ENCODE measurements at places on chromosomes 1 and 21.
A peak's percentile ranks its signal among the peaks of the same experiment; 100 is the strongest.

DNA sequence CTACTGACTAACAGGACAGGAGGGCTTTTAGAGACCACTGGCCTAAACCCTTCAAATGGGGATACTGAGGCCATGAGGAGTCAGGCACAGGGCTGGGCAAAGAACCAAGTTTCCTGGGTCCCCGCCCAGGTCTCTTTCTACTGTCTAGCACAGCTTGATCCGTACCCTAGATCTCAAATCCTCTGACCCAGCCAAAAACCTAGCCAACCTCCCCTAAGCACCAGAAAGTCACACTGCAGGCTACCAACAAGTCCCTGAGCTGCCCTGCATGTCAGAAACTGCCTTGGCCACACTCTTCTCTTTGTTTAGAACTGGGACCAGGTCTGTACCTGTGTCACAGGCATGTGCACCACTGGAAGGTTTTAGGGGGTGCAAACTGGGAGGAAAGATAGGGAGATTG is 33.6 kb downstream of the AHDC1 start:
- DNase-seq: no peak

GRCh38 chr1:33468531-33468930 is 3.9 kb upstream of the ZSCAN20 start:
- peak; percentile 38 for DNase-seq

DNA sequence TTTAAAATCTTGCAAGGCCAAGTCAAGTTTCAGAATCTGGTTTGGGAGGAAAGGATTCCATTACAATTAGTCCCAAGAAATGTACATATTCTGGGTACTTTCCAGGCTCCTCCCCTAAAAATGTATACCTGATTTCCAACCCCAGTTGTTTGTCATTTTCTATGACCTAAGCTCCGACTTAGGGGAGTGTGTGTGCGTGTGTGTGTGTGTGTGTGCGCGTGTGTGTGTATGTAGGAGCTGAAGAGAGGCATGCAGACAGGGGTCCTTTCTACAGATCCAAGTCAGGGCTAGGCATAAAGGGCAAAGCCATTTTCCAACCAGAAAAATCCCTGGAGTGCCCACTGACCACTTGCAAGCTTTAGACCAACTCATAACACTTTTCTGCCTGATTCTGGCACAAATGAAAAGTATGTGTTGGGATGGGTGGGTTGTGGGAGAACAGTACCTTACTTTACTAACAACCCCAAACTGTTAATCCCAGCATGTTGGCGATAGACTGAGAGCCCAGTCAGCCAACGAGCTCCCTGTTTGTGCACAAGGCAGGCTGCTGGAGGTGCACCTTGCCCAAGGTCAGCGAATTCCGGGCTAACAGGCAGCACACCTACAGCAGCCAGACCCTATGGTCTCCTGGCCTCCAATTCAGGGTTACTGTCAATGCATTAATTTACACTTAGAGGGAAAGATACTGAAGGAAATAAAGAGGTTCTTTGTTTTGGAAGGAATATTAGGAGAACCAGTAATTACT is 1.7 kb downstream of the TRABD2B start:
- DNase-seq: no peak

DNA sequence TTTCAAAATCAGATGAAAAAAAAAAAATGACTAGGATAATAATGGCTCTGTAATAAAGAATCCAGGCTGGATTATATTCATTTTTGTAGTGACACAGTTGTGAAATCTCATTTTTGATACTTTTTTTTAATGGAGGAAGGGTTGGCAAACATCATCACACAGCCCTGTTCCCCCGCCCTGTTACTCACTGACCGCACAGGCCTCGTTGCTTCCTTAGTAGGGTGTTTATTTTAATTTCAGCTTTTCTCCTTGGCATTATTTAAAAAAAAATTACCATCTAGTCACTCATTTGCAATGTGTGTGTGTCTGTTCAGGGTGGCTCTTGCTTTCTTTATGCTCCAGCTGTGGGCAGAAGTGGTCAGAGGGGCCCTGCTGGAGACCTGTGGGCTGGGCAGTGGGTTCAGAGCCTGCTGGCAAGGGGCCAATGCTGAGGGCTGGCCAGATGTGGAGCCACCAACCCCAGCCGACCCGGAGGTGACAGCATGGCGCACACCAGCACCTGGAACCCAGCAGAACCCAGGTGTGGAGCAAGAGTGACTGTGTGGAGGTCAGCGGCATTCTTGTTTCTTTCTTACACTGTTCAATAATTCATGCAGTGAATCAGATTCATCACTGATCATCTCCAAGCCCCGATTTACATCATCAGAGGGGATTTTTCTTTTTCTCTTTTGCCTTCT is 44.6 kb downstream of the ZSCAN20 start:
- no peak for DNase-seq

- DNase-seq: no peak
These were observed 86.2 kb downstream of the TRIM11 start for GRCh38 chr1:228320394-228320793.

GRCh38 chr1:112673592-112674439 is 643 bp upstream of the MOV10 start:
- DNase-seq: no peak

DNA sequence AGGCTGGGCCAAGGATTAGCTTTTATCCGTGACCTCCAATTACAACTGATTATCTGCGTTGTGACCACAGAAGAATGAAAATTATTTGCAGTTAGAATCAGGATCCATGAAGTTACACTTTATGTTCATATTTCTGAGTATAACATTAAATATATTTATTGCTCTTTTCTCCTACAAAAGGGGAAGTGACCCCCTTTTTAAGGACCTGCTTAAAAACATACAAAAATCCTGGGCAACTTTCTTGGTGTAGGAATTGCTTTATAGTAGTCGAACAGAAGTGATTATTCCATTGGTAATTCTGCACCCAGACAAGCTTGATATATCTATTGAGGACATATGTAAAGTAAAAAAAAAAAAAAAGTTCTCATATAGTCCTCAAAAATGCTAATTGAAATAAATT is 208.7 kb downstream of the MRPL39 start:
- no peak for DNase-seq

DNA sequence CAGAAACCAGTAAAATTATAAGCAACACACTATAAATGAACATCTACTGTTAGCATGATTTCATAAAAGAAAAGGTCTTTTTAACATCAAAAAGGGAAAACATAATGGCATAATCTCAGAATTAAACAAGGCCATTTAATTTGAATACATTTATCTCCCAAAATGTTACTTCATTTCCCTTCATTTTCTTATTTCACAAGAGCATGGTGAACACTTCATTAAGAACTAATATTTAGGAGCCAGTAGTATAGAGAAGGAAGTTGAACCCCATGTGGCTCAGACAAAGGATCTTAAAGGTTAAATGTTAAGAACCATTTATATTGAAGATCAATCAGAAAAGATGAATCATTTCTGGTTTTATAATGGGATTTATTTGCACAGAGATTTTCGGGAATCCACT is 981.7 kb downstream of the TTLL7 start:
- no peak for DNase-seq

- no peak for DNase-seq
These were observed 43.6 kb downstream of the GNB1 start for GRCh38 chr1:1847061-1847850.

- DNase-seq: no peak
These were observed 162.4 kb upstream of the BEND5 start for GRCh38 chr1:48939042-48939441.

GRCh38 chr1:36481771-36482723 is 666 bp downstream of the CSF3R start:
- DNase-seq: no peak

GRCh38 chr1:86194491-86195034 is 38.0 kb upstream of the COL24A1 start:
- peak; percentile 12 for DNase-seq

GRCh38 chr1:209692296-209692695 is 12.3 kb upstream of the HSD11B1 start:
- DNase-seq: no peak

DNA sequence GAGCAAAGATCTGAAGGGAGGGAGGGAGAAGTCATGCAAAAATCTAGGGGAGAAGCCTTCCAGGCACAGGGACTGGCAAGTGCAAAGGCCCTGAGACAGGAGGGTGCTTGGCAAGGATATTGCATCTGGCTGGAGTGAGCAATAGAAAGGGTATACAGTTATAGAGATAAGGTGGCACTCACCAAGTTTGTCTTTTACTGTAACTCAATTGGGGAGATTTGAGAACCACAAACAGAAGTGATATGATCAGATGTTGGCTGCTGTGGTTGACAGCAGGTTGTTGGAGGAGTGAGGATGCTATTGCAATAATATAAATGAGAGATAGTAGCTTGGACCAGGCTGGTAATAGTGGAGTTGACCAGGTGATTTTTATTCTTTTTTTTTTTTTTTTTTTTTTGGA is 25.6 kb downstream of the MCOLN3 start:
- DNase-seq: no peak

GRCh38 chr1:10057343-10057742 is 24.6 kb downstream of the UBE4B start:
- no peak for DNase-seq

- DNase-seq: no peak
These were observed 26.2 kb downstream of the TRIM67 start for GRCh38 chr1:231188072-231188471.

DNA sequence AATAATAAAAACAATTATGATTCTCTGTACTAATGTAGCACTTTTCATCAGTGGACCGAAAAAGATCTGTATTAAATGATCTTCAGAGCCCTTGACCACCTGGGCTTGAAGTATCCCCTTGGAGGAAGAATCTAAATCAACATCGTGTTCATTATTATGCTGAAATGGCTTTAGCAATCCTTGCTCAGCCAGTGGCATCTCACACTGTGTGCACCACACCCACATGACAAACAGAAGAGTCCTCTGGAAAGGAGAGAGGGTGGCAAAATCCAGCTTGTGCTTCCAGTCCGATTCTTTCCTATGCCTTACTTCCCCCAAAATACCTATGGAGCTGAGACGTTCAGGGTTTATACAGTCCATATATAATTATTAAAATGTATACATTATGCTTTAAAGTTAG is 318.5 kb upstream of the RUNX1 start:
- no peak for DNase-seq

GRCh38 chr1:78607944-78608343 is 12.3 kb upstream of the IFI44L start:
- DNase-seq: no peak

DNA sequence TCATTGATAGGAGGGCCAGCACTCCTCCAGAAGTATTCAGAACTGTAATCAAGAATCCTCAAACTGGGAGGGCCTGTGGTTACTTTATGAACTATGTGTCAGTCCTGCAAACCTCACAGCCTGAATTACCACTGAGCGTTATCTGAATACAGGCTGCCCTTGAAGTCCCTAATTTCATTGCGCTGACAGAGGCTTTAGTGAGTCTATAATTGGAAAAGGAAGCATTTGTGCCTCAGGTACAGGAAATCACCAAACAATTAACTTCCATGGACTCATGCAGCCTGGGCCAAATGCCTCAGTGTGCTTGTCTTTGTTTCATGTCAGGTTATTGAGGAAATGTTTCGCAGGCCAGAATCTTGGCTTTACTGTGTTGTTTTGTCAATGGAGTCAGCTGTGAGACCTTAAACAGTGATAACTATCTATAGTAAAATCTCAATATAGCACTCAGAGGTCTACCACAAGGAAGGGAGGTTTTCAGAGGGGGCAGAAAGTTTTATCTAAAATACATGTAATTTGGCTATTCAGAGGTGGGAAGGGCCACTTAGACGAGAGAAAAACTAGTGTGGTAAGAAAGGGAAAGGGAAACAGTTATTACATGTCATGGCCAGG is 32.9 kb upstream of the DOCK7 start:
- no peak for DNase-seq

DNA sequence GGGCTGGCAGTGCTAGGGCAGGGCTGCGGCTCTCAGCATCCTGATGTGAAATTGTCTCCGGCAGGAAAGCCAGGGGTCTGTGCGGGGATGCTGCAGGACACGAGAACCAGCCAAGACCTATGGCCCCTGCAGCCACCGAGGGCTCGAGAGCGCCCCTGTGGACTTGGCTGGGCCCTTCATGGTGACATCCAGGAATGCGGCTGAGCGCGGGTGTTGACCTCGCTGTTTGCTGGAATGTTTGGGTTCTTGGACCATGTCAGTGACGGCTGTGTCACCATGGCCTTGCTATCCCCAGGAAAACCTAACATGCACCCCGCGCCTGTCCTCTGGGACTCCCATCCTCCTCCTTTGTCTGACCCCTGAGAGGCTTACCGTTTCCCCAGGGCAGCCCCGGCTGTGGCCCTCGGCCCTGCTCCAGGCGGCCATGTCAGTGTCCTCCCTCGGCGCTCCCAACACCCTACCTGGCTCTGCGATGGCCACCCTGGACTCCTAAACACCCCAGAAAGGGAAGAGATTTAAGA is 14.3 kb upstream of the C1orf174 start:
- DNase-seq: no peak

GRCh38 chr1:2460996-2461751 is 14.9 kb upstream of the PLCH2 start:
- no peak for DNase-seq

- no peak for DNase-seq
These were observed 71.9 kb downstream of the DTL start for GRCh38 chr1:212107481-212107880.

DNA sequence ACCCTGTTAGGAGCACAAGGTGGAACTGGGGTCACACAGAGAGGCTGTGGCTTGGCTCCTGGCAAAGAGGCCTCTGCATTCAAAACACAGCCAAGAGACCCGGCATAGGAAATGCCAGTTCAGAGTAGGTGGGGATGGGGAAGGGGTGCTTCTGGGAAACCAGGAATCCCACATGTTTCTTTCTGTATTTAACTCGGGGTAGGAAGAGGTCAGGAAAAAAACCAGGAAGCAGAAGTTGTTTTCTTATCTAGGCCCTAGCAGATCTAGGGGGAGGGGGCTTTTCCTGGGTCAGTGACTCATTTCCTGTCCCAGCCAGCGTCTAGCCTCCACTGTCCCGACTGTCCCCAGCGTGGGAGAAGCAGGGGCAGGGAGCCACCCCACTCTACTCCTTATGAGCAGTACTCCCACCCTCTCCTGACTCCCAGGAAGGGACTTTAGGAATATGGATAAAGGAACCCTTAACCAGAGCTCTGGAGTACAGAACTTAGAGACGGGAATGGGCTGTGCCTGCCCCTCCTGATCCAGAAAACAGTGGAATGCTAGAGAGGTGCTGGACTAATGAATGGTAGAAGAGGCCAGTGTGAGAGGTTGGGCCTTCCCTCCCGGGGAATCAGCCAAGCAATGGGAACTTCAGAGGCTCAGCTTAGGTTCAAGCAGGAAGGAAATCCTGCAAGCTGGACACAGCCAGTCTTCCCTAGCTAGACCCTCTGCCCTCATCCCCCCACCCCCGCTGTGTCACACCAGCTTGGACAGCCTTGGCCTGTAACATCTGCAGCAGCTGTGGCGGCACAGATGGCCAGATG is 5.7 kb downstream of the FHL3 start:
- DNase-seq: peak; percentile 70

DNA sequence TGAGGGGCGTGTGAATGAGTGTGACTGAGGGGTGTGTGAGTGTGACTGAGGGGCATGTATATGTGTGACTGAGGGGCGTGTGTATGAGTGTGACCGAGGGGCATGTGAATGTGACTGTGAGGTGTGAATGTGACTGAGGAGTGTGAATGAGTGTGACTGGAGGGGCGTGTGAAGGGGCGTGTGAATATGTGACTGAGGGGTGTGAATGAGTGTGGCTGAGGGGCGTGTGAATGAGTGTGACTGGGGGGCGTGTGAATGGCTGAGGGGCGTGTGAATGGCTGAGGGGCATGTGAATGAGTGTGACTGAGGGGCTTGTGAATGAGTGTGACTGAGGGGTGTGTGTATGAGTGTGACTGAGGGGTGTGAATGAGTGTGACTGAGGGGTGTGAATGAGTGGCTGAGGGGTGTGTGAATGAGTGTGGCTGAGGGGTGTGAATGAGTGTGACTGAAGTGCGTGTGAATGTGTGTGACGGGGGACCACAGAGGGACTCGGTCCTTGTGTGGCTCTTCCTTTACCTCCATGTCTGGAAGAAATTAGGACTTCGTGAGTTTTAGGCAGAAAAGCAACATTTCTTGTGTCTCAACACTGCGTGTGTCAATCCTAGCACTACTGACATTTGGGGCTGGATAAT is 105.8 kb downstream of the GLIS1 start:
- no peak for DNase-seq
